ENCODE measurements at places on chromosomes 7 and 10.
A peak's percentile ranks its signal among the peaks of the same experiment; 100 is the strongest.

GRCh38 chr7:20194343-20194995 lies 22.7 kb downstream of the MACC1 start:
- no peak for DNase-seq

- DNase-seq = no peak
Measured at GRCh38 chr7:98323597-98324322, 42.3 kb downstream of the BRI3 start.

DNA sequence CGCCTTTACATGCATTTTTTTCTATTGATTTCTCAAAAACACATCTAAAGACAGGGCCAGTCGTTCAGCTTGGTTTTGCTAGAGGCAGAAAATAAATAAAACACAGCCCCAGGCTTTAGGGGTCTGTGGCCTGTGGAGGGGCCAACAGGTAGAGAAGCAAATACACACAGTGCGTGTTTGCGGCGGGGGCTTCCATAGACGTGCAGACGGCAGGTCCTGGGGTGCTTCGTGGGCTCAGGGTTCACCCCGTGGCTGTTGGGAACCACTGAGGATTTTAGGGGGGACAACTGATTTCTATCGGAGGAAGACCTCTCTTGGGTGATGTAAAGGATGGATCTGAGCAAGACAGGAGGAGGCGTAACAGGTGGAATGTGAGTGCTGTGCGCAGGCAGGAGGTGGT lies 445.7 kb upstream of the FOXK1 start:
- no peak for DNase-seq

- no peak for DNase-seq
Measured at GRCh38 chr10:123250640-123251039, 96.4 kb downstream of the BUB3 start.

DNA sequence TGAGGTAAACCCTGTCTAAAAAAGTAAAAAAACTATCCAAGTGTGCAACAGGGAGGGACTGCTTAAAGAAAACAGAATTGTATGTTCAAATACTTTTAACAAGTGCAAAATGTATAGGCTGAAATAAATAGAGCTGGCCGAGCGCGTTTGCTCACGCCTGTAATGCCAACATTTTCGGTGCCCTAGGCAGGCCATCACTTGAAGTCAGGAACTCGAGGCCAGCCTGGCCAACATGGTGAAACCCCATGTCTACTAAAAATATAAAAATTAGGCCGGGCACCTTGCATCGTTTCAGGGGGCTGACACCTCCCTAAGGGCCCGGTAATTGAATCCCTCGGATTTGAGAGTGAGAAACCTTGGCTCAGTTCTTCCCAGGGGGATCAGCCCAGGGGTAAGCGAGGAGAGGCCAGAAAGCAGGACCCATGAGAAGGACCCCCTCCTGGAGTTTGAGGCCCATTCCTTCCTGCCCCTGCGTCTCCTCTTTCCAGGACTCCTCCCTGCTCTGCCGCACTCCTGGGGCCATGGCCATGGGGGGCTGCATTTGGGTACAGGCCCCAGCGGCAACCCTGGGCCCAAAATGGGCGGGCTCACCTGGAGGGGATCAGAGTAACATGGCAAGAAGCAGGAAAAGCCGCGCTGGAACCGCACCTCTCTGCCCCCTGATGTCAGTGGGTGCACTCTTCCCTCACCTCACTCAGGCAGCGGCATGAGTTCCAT lies 75.5 kb upstream of the TMEM248 start:
- DNase-seq = no peak

GRCh38 chr7:28202222-28202621 lies 21.6 kb upstream of the JAZF1 start:
- DNase-seq = no peak

DNA sequence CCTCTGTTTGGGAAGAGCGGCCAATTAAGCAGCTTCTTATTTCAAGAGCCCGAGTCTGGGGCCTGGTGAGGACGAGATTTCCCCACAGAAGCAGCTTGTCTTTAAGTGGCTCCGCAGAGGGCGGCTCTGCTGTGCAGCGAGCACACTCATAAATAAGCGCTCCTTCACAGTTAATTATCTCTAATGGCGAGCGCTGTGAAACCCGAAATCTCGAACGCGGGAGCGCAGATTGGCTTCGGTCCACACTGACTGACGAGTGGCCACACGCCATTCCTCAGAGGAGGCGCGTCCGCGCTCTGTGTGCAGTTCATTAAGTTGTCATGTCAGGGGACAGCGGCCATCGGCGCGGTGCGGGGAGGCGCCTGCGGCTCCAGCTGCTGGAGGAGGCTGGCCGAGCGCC lies 560.9 kb downstream of the DNAJB6 start:
- DNase-seq = no peak

- DNase-seq = no peak
Measured at GRCh38 chr10:71933651-71934050, 30.5 kb upstream of the CHST3 start.

- DNase-seq = no peak
Measured at GRCh38 chr7:2621948-2622640, 9.7 kb upstream of the TTYH3 start.

DNA sequence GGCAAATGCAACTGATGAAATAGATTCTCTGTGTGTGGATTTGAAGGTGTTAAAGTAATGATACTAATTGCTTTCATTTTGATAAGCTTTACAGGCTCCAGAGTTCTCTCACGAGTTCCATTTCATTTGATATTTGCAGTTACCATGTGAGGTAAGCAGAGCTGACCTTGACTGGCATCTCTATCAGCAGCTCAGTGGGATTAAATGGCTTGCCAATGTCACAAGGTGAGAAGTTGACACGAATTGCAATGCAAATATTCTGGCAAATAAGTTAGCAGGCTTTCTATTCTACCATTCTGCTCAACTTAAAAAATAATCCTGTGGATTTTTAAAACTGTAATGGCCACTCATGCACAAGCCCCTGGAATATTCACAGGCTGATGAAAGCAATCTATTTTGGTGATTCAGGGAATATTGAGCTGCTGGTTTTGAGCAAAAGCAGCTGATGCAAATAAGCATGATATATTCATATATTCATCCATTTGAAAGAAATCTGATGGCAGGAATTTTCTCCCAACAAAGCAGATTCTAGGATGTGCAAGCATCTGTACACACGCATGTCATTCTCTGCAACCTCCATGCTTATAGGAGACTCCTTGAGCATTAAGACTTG lies 64.5 kb upstream of the ANKRD1 start:
- DNase-seq = no peak

DNA sequence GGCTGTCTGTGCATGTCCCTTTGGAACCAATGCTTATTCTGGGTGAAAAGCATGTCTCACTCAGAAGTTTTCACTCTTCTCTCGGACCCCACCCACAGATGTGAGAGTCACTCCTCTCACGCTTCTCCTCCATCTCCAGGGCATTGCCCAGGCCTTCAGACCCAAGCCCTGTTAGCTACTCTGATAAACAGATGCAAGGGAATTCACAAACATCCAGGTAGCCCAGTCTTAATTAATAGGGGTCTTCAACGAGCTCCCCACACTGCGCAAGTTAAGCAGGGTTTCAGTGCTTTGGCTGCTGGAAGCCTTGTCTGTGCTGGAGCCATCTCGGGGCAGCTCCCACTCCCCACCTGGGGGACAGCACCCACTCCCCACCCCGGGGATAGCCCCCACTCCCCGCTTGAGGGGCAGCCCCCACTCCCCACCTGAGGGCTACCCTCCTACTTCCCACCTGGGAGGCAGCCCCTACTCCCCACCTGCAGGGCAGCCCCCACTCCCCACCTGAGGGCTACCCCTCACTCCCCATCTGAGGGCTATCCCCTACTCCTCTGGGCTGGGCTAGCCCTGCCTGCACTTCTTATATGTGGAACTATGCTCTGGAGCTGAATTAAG lies 8.7 kb downstream of the PKD1L1 start:
- no peak for DNase-seq

DNA sequence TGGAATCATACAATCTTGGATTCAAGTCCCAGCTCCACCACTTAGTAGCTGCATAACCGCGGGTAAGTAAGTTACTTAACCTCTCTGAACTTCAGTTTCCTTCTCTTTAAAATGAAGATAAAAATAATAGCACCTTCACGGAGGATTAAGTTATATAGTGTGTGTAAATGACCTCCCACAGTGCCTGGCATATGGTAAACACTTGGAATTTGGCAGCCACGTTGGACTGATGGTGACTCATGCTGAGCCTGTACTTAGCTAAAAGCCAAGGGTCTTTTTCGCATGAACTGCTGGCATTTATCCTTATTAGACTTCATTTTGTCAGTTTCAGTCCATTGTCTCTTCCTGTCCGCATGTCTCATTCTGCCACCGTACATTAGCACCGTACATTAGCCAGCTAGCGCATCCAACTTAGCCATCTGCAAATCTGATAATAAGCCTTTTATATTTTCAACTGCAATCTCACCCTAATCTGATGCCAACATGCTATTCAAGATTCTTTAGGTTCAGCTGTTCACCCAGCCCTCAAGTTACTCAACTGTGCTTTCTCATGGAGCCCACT lies 11.2 kb downstream of the SLC13A4 start:
- no peak for DNase-seq

- DNase-seq = no peak
Measured at GRCh38 chr7:118039963-118040489, 143.9 kb upstream of the LSM8 start.

- DNase-seq = no peak
Measured at GRCh38 chr10:114376523-114376922, 27.8 kb downstream of the AFAP1L2 start.

DNA sequence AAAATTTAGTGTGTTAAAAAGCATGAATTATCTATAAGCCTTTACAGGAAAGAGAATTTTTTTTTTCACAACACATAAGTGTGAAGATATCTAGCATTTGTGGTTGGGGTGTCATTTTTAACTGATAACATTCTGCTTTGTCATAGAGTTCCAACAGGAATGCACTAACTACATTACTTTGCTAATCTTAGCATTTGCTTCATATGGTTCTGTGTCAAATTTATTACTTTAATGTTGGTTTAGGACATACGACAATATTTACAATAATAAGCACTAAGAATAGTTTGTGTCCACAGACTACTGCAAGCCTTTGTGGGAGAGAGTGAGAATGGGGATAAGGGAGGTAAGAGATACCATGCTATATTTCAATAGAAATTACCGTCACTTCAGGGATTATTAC lies 40.6 kb upstream of the MAGI2 start:
- DNase-seq = no peak

DNA sequence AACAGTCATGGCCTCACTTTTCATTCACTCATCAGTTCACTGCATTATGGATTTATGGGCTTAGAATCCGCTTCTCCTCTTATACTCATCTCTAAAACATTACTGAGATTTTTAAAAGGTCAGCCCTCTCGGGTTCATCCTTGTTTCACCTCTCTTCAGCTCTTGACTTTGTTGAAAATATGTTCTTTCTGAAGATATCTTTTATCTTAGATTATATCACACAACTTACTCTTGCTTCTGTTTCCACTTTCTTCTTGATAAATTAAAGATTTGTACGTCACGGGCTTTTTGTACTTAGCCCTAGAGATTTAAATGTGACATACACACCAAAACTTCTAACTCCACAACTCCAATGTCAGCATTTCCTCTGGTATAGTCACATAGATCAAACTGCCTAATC lies 342.5 kb upstream of the TMEM229A start:
- no peak for DNase-seq

DNA sequence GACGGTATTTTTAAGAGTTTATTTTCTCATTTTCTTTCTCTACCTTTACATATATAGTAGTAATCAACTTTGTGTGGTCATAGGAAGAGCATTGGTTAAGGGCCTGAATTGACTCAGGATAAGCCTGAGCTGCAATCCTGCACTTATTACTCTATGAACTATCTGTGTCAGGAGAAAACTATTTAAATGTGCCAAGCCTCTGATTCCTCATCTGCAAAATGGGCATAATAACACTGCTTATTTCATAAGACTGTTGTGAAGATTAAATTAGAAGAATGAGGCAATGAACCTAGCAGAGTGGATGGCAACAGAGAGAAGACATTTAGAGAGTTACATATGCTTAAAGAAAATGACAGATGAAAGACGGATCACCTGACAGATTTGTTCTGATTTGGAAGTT lies 175.5 kb downstream of the RELN start:
- DNase-seq = no peak

- DNase-seq = no peak
Measured at GRCh38 chr7:148967602-148968001, 60.7 kb downstream of the PDIA4 start.

DNA sequence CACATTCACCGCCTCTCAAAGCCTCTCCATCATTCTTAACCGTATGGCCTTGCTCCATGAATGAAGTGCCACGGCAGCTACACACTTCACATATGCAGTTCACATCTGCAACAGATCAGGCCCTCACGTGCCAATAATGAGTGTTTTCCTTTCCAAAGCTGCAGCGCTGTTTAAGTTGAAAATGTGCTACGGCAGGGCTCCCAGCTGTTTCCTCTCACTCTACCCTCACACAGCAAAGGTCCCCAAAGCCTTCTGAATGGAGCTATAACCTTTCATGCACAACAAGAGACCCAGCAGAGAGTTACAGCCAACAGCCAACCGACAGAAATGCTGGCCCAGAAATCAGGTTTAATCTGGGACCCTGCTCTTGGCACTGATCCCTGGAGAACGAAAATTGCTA lies 236.1 kb downstream of the ELMO1 start:
- no peak for DNase-seq

GRCh38 chr10:128061306-128062300 lies 64.6 kb downstream of the MKI67 start:
- no peak for DNase-seq

DNA sequence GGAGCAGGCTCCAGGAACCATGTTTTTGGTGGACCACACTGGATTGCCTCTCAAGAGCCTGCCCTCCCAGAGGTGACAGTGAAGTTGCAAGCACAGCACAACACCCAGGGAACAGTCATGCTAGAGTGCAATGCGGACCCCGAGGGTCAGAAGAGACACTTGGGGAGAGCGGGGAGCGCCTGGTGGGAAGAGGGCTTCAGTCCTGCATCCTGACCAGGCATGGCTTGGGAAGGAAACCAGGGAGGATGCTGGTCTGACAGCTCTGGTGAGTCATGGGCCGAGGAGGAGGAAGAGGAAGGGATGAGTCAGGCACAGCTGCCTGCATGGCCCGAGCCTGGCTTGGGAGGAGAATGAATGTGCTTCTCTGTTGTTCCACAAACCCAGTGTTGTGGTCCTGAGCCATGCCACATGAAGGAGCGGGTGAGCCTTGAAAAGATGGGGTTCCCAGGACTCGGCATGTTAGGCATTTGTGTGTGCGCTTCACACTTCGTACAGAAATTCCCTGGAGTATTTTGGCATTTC lies 29.5 kb upstream of the ANKRD2 start:
- peak; percentile 98 for DNase-seq

GRCh38 chr7:97094284-97094930 lies 23.1 kb upstream of the SDHAF3 start:
- DNase-seq = no peak
